ENCODE measurements at places on chromosomes 3 and 15. TPM values are rescaled to one million over a fixed set of nuclear protein-coding genes. Genes with fewer than 3 reads are reported as not detected.

Gene LOXL1
- 2.5 TPM for total RNA-seq

Gene ATP10A
- 45.2 TPM for total RNA-seq

Gene GPR171
- total RNA-seq = 252 TPM

Gene SLC9C1
- total RNA-seq = not detected

Gene RTP3
- not detected for total RNA-seq

Gene GPR87
- not detected for total RNA-seq

Gene PARP15
- total RNA-seq = 70.1 TPM

Gene KY
- not detected for total RNA-seq

Gene KLHL40
- total RNA-seq = not detected

Gene LRRC31
- total RNA-seq = not detected

Gene INO80
- 22.2 TPM for total RNA-seq
